ENCODE measurements at places on chromosomes 3 and 15. TPM values are rescaled to one million over a fixed set of nuclear protein-coding genes. Genes with fewer than 3 reads are reported as not detected.

- DNase-seq, result no peak
These were observed 14.1 kb upstream of the CA12 start for GRCh38 chr15:63395730-63396151.

DNA sequence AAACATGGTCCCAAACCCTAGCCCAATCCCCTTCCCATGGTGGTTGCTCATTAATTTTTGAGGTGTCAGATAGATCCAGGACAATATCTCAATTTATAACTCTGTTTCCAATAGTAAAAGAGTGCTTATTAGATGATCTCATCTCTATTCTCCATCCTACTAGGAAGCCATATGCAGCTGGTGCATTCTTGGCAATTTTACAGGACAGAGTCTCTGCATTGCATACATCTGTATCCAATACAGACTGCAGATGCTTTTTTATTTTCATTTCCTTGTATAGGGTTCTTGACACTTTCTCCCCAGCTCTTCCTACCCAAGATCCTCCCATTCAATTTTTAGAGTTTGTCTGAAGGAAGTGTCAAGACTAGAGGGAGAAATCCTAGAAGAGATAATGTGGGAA lies 194.8 kb upstream of the DPH6 start:
- no peak for DNase-seq

- DNase-seq, result no peak
These were observed 266.4 kb upstream of the HES1 start for GRCh38 chr3:193869221-193870201.

DNA sequence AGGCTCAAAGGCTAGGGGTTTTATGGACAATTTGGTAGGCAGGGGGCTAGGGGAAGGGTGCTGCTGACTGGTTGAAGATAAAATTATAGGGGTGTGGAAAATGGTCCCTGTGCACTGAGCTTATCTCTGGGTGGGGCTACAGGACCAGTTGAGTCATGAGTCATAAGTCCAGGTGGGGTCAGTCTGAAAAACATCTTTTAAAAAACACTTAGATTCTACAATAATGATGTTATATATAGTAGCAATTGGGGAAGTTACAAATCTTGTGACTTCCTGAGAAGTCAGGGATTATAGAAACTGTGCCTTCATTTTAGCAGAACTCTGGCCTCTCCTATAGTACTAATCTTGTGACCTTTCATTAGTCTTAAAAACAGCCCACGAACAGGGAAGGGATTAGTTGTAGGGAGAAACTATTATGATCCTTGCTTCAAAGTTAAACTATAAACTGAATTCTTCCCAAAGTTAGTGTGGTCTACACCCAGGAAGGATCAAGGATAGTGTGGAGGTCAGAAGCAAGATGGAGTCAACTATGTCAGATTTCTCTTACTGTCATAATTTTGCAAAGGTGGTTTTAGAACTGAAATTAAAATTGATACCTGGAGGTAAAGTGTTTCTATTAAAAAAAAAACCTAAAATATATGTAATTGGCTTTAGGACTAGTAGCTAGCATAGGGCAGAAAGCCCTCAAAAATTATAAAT lies 130.1 kb downstream of the P2RY1 start:
- no peak for DNase-seq

DNA sequence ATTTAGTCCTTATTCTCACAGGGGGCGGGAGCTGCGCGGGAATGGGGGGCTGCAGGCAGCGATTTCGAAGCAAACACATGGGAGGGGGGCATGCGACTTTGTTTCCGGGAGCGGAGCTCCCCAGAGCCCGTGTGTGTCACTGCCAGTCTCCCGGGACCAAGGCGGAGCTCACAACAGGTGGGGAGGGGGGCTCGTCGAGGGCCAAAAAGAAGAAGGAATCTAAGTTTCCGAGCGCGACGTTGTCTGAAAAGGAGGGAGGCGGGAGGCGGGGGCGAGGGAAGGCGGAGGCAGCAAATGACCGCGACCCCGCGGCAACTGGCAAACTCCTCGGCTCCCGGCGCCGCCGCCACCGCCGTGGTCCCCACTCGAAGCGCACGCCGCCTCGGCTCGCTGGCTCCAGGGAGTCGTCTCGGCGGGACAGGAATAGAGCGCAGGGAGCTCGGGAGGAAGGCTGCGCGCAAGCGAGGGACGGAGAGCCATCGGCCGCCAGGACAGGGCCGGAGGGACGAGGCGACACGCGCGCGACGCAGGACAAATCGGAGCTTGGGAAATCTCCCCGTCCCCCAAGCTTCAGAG lies 1.4 kb downstream of the FOXP1 start:
- peak; percentile 73 for DNase-seq

GRCh38 chr15:101675015-101675414 lies 22.8 kb upstream of the TM2D3 start:
- no peak for DNase-seq

DNA sequence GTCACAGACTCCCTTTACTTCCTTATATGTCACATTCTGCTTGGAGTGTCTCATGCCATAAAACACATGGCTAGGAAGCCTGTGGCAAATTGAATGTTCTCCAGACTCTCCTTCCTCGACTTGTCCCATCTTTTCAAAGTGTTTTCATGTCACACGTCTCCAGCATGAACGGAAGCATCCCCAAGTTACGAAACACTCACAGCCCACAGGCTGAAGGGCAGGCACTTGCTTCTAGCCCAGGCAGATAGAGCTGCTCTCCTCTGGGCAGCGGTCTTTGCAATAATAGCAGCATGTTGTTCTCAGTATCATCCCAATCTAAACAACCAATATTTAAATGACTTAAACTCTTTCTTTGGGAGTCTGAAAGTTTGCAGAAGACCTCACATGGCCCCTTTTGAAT lies 85.3 kb upstream of the ADAMTS9 start:
- no peak for DNase-seq

DNA sequence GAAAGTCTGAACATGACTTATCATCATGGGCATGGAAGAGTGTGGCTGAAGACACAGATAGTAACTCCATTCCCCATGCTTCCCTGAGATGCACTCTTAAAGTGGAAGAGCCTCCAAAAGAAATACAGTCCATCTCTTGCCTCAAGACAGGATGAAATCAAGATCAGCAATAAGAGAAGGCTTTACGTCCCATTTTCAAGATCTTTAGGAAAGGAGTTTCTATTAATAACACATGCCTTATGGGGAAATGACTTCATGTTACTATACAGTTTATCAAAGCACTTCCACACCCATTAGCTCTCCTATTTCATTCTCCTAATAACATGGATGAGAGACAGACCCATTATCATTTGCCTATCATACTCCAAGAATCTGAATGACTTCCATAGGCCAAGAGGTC lies 6.1 kb upstream of the KBTBD12 start:
- no peak for DNase-seq

DNA sequence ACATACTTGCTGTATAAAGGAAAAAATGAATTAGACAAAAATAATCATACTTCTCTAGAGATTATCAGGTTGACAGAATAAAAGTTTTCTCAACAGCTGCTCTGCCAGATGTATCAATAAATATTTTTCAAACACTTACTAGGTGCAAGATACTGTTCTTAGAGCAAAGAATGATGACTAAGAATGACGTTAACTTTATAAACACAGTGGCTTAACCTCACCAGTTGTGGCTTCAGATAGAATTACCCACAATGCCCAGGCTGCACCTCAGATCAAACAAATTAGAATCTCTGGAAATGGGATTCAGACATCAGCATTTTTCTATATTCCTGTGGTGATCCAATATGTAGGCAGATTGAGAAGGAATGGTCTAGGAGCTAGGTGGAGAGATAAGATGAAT lies 422.4 kb upstream of the ATP11B start:
- DNase-seq, result no peak

DNA sequence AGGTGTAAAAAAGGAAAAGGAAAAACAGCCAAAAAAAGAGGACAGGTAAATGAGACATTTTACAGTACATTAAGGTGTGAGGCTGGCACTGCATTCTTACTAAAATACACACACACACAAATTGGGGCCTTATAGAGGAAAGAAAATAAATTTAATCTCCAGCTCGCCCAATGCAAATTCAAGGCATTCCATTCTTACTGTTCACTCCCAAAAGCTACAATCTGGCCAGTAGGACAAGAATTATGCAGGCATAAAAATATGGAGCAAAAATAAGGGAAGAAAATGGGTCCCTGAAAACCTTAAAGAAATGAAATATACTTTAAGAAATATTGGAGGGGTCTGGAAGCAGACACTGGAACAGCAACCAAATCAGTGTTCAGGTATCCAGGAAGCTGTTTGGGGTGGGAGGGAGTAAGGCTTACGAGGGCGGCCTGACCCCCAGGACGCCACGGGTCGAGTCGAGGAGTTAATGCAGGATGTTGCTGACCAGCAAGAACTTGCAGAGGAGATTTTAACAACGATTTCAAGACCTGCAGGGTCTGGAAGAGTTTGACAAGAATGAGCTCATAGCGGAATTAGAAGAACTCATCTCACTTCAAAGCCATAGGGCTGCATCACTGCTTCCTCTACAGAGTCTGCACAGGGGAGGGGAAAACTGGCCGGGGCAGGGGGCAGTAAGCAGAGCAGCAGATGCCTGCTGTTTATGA lies 245.5 kb downstream of the TBL1XR1 start:
- no peak for DNase-seq

GRCh38 chr3:185691622-185692021 lies 105.5 kb downstream of the SENP2 start:
- no peak for DNase-seq

- peak; percentile 84 for DNase-seq
These were observed 78.0 kb upstream of the SLC25A36 start for GRCh38 chr3:140863580-140864009.

DNA sequence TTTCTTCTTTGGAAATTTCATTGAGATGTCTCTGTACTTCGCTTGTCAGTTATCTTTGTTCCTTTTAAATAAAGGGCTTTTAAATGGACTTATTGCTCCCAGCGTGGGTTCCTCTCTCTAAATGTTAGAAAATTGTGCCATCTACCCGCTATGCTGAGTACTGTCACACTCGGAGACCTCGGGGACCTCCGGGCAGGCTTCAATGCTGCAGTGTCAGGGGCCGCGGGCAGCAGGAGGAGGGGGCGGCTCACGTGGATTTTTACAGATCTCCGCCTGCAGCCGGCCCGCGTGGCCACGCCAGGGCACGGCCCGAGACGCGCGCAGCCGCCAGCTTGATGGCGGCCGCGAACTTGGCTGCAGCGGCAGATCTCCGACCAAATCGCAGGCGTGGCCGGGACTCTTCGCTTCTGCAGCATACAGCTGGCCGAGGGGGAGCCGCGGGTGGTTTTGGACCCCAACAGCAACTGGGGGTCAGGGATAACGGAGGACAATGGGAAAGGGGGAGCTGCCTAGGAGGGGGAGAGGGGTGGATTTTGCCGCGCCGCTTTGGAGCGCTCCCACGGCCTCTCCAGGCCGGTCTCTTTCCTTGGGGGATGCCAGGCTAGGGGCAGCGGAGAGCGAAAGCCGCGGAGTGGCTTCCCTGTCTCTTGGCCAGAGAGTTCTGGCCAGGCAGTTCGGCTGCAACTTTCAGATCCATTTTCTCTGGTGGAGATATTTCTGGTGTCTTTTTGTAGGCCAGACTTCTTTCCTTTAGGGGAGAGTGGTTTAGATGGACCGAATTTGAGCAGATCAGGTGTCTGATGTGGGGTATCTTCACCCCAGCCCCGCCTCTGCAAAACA lies 15.3 kb downstream of the NR2F2 start:
- DNase-seq, result no peak

DNA sequence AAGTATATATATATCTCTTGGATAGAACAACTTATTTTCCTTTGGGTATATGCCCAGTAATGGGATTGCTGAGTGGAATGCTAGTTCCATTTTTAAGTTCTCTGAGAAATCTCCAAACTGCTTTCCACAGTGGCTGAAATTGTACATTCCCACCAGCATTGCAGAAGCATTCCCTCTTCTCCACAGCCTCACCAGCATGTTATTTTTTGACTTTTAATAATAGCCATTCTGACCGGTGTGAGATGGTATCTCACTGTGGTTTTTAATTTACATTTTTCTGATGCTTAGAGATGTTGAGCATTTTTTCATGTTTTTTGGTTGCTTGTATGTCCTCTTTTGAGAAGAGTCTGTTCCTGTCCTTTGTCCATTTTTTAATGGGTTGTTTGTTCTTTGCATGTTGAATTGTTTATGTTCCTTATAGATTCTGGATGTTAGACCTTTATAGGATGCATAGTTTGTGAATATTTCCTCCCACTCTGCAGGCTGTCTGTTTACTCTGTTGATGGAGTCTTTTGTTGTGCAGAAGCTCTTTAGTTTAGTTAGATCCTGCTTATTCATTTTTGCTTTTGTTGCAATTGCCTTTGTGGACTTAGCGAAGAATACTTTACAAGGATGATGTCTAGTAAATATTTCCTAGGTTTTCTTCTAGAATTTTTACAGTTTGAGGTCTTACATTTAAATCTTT lies 82.7 kb upstream of the NR2F2 start:
- DNase-seq, result no peak

GRCh38 chr3:129065720-129066073 lies 5.1 kb downstream of the GP9 start:
- DNase-seq, result peak; percentile 66

DNA sequence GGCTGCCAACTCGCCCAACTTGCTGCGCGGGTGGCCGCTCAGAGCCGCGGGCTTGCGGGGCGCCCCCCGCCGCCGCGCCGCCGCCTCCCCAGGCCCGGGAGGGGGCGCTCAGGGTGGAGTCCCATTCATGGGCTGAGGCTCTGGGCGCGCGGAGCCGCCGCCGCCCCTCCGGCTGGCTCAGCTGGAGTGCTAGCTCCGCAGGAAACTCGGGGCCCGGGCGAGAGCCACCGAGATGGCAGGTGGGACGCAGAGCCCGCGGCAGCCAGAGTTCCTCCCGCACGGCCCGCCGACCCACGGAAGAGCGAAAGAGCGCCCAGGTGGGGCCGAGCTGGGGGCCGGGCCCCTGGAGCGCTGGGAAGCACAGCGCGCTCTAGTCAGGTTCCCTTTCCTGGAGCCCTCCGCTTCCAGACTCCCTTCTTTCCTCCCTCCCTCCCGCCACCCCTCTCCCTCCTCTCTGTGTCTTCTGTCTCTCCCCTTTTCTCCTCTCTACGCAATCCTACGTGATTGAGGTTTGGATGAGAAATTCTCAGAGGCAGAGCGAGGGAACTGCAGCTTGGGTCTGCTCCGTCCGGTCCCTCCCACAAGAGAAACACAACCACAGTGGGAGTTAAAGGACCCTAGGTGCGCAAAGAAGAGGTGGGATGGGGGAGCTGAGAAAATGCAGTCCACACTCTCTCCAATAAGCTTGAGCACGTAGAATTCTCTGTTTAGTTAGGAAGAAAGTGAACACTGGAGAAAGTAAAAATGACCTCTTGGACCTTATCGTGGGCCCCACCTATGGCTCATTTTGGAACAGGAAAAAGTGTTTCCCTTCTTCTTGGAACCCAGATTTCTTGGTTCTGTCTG lies 317.3 kb downstream of the FGF12 start:
- no peak for DNase-seq

- no peak for DNase-seq
These were observed 147.3 kb upstream of the ZNF385D start for GRCh38 chr3:21898316-21898715.

Gene PLSCR1
- 180 TPM for total RNA-seq

Gene TRPC1
- total RNA-seq, result 2.0 TPM

Gene TUSC7
- total RNA-seq, result not detected

Gene CMTM8
- total RNA-seq, result 8.4 TPM

Gene SLC51B
- 70.1 TPM for total RNA-seq

Gene ARHGEF26
- 6.8 TPM for total RNA-seq

Gene MPI
- 68.3 TPM for total RNA-seq

Gene MAP3K13
- total RNA-seq, result 61.0 TPM

Gene SPINK8
- total RNA-seq, result not detected

Gene CEP70
- 56.9 TPM for total RNA-seq

Gene CDCP1
- total RNA-seq, result 87.5 TPM

Gene PARP15
- total RNA-seq, result 1.4 TPM

Data from mucosa of descending colon (tissue), 3 donors.